ENCODE measurements at places on chromosomes 5 and 9.

DNA sequence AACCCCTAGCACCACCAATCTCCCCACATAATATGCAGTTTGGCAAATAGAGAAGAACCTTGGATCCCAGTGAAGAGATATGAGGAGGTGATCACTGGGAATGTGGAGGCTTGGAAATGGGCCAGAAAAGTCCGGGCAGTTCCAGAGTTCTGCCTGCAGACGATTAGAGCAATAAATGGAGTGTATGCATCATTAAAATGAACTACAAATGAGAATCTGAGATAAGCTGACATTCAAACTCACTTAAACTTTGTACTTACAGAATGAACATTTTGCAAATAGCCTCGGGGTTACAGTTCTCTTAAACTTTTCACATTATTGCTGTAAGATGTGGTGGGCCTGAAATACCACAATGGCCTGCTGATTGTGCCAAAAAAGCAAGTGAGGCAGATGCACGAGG lies 23.0 kb upstream of the LHFPL2 start:
- DNase-seq: no peak

DNA sequence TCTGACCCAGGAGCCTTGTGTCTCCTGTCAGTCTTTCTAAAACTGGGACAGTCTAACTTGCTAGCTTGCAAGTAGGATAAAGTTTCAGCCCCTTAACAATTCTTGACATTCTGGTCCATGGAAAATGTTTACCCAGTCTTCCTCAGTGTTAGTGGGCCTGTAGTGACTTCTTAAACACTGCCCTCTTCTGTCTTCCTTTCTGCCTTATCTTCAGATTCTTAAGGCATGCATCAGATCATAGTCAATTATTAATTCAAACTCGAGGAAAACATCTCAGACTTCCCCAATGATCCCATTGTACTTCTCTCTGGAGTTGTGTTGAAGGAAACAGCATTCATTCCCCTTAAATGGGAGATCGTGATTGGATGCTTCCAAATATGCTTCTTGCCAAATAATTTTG lies 1199.8 kb downstream of the DTWD2 start:
- no peak for DNase-seq

DNA sequence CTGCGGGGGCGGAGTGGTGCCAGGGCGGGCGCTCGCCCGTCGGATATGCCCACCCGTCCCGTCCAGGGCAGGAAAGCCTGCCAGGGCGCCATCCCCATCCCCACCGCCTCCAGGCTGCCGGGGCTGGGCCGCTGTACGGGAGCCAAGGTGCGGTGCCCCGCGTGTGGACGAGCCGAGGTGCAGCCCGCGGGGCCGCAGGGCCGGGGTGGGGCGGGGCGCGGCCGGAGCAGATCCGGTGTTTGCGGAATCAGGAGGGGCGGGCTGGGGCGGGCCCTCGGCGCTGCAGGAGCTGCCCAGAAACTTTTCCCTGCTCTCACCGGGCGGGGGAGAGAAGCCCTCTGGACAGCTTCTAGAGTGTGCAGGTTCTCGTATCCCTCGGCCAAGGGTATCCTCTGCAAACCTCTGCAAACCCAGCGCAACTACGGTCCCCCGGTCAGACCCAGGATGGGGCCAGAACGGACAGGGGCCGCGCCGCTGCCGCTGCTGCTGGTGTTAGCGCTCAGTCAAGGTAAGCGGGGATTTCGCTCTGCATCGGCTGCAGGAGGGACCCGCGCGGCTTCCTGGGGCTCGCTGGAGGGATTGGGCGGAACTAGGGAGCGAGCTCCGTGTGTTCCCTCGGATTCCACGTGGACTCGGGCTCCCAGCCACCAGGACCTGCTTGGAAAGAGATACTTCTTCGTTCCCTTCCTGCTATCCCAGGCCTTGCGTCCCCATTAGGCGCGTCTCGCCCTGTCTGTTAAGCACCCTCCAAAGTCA lies at the start of gene ITGA2:
Gene ITGA2, plus strand, starts transcription at position 328 of the 756 bp plus-strand sequence. Its CDS starts 117 bp downstream, at position 445.
- peak; percentile 30 for DNase-seq

- DNase-seq: peak; percentile 34
These were observed 54.5 kb upstream of the FST start for GRCh38 chr5:53425687-53426511.

- DNase-seq: no peak
These were observed 79.1 kb upstream of the CPEB4 start for GRCh38 chr5:173809014-173809413.

GRCh38 chr5:44160369-44160768 lies 228.9 kb downstream of the FGF10 start:
- DNase-seq: no peak

DNA sequence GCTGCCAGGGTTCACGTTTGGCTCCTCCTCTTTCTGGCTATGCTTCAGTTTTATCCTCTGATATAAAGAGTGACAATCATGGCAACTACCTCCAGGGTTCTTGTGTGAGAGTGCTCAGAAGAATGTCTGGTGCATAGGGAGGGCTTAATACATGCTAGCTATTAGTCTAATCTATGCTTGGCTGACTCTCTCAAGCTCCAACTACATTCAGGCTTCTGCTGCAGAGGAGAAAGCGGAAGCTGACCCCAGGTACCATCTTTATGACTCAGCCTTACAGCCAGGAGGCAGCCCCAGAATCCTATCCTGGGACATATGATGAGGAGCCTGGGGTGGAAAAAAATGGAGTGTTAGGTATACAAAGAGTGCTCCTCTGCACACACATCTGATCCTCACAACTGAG lies 32.1 kb upstream of the RASGRF2 start:
- no peak for DNase-seq

GRCh38 chr9:88737031-88737430 lies 202.1 kb downstream of the NXNL2 start:
- no peak for DNase-seq

DNA sequence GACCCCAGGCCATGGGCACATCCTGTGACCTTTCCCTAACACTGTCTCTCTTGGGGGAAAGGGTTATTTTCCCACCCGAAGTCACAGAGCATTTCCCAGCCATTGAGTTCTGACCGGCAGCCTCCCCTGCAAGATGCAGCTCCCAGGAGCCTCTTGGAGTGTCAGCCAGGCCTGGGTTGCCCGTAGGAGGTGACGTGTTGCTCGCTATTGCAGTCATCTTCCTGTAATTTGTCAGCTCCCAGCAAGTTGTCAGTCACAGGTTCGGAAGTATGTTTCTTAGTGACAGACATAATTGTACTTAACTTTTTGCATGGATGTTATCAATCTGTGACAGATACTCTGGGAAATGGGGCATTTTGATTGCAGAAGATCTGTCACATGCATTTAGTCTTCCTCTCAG lies 74.5 kb downstream of the MVB12B start:
- DNase-seq: no peak

GRCh38 chr9:37746448-37747270 lies 6.9 kb upstream of the TRMT10B start:
- no peak for DNase-seq

- no peak for DNase-seq
These were observed 19.2 kb downstream of the SLC27A6 start for GRCh38 chr5:128984480-128984879.

DNA sequence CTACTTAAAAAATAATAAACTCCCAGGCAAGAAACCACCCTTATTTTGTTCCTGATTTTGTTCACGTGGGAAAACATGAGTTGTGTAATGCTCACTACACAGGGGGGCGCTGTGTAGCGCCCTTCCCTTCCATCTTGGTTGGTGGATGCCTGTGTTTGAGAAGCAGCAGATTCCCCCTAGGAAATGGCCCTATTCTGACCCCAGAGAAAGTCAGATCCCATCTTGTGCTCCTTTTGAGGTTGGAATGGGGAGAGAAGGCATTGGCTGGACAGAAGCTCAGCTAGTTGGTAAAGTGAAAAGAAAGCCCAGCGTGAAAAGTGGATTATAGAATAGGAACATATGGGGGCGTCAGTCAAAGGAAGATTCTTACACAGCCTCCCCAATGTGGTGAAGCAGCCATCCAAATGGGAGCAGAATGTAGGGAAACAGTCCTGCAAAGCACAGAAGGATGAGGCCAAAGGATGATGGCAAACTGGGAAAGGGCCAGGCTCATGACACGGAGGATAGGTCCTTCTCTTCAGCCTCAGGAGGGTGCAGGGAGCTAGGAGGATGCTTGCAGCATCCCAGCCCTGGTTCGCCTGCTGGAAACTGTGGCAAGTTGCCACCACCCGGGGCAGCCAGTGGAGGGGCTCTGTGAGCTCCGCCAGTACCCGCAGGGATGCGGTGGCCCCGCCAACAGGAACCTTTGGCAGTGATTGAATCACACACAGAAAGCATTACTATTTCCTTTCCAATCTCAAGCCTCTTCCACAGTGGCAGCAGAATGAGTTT lies 314.2 kb upstream of the DAP start:
- DNase-seq: no peak

DNA sequence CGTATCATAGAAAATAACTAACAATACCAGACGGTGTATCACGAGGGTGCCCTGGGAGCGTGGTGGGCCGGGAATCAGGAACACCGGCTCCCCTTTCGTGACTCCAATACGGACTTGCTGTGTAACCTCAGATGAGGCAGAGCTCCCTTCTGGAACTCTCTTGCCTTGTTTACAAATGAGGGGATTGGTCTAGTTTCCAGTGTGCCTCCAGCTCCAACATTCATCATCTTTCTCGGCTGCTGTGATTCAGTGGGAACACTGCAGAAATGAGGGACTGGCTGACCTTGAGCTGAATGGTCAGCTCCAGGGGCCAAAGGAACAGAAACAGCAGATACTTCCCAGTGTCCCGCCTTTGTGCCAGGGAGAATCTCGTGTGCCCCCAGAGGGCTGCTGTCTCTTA lies 22.6 kb upstream of the TGFBI start:
- no peak for DNase-seq

DNA sequence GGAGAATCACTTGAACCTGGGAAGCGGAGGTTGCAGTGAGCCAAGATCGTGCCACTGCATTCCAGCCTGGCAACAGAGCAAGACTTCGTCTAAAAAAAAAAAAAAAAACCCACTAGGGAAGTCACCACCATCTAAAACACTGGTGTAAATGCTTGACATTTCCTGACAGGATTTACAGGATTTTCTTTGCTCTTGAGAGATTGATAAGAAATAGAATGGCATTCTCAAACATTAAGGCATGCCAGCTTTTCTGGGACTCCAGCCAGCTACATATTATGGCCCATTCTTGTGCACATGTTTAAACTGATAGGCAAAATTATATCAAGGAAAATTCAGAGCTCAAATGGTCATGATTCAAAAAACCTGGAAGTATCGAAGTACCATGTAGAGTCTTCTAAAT lies 28.7 kb downstream of the GTF3C4 start:
- no peak for DNase-seq

DNA sequence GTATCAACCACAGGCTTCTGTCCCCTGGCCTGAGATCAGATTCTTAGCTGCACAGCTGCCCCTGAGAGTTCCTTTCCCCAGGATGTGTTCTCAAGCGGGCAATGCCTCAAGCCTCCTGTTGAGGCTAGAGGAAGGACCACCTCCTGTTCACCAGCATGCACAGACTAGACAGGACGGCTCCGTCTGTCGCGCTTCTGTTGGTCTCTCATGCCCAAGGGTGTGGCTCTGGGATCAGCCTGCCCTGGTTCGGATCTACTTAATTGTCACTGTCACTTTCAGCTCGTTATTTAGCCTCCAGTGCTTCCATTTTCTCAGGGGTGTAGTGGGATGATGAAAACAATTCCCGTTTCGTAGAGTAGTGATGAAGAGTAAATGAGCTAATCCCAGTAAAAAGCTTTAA lies 103.1 kb downstream of the KCNIP1 start:
- DNase-seq: no peak

- DNase-seq: no peak
These were observed 979 bp downstream of the CCNB1 start for GRCh38 chr5:69167929-69168328.

GRCh38 chr9:21585756-21586752 lies 103.9 kb upstream of the IFNE start:
- DNase-seq: no peak

DNA sequence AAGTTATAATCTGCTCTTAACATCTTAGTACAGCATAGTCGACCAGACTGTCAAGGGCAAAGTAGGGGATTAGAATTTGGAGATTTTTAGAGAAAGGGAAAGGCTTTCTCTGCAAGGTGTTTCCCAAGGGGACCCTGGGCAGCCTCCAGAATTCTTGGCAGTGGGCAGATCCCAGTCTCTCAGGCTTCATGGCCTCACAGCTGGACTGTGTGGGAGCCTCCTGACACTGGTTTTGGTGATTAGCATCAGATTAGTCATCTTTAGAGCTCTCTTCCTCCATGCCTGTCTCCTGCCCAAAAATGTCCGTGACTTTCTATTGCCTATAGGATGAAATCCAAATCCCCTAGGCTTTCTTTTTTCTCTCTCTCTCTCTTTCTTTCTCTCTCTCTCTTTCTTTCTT lies 370.7 kb downstream of the ZSWIM6 start:
- DNase-seq: no peak

DNA sequence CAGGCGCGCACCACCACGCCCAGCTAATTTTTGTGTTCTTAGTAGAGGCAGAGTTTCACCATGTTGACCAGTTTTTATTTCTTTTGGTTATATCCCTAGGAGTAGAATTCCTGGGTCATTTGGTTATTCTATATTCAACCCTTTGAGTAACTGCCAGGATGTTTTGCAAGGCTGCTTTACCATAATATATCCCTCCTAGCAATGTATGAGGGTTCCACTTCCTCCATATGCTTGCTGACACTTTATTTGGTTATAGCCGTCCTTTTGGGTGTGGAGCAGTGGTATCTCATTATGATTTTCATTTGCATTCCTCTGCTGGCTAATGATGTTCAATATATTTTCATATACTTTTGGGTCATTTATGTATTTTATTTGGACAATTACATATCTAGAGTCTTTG lies 81.2 kb downstream of the RAB24 start:
- DNase-seq: no peak

DNA sequence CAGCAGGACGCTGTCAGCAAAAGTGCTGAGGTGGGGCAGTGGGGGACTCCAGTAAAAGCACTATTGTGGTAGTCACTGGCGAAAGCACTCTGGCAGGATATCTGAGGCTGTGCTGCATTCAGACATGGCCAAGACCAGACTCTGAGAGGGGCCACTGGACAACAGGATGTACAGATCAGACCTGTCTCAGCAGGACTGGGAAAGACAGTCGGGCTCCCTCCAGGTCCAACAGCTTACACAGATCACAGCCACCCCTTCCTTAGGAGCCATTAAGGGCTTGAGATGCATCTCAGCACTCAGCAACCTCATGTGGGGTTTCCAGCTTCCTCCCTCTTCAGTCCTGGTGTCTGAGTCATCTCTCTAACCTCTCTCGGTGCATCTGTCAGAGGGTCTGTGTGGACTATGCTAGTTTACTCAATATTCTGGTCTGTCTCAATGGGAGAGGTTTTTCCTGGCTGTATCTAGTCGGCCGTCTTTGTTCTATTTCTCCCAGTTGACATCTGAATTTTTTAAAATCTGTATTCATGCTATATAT lies 154.5 kb downstream of the CWC27 start:
- DNase-seq: no peak

DNA sequence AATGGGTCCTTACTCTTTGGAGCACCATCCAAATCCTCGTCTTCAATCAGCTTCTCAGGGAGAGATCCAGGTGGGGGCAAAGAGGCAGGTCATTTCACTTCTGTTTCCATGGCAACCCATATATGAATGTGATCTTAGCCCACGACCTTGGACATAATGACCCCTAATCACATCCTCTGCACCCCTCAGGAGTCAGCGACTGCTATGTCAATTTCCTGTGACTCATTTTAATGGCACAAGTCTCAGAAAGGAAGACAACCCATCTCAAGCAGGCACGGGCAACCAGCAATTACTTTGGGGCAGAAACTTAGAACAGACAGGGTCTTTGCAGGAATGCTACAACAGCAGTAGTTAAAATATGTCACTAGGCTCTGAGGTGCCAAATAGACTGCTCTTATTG lies 591.2 kb downstream of the TLR4 start:
- DNase-seq: no peak
